ENCODE measurements at places on chromosomes 12 and 14.

DNA sequence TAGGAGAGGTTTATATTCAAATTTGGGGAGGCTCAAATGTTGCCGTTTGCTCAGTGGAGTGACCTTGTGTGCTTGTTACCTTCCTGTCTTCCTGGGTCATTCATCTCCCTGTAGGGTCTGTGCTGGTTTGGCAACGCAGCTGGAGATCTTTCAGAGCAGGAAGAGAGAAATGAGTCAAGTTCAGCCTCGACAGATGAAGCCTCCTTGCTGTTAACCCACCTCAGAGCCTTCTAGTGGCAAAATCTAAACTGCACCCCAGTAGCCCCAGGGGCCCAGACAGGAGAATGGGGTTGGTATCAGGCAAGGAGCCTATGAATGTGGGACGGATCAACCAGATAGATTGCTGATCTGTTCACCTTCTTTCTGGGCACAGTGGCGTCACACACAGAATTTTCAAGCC, 999.3 kb downstream of the VRK1 start:
- no peak for DNase-seq

DNA sequence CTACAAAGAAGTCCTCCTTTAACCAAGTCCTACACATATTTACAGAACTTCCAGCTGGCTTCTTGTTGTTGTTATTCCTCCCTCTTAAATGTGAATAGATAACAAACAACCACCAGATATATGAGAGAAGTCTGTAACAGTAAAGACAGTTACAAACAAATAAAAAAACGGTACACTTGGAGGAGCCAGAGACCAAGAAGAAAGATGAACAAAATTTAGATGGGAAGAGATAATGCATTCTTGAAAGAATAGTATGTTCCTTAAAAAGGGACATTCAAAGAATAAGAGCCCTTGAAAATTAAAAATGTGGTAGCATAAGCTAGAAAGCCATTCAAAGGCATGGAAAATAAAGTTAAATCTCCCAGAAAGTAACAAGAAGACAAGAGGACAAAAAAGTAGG, 25.9 kb downstream of the SLCO1A2 start:
- no peak for DNase-seq

- DNase-seq = no peak
Observed at GRCh38 chr12:25787701-25788100, 170.8 kb upstream of the RASSF8 start.

GRCh38 chr14:97248973-97249372, 451.8 kb downstream of the VRK1 start:
- no peak for DNase-seq

DNA sequence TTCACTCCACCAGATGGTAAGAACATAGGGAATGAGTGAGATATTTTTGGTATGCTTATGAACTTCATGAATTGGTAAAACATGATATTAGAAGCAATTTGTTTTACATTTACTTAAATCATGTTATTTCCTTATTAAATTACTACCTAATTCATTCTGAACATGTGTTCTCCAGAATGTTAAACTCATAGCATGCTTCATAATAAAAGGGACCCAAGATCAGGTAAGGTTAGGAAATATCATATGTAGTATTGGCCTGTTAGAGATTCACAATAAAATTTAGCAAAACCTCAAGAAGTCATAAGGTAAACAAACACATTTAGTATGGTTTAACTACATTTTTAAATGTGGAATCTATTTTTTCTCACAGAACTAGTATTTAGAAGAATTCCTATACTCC, 28.2 kb downstream of the PTPRQ start:
- DNase-seq = no peak

GRCh38 chr12:88856201-88856600, 275.9 kb upstream of the KITLG start:
- DNase-seq = no peak

- no peak for DNase-seq
Observed at GRCh38 chr12:3698218-3698974, 54.5 kb downstream of the CRACR2A start.

GRCh38 chr14:93989939-93990338, 7.2 kb upstream of the CCDC197 start:
- no peak for DNase-seq

DNA sequence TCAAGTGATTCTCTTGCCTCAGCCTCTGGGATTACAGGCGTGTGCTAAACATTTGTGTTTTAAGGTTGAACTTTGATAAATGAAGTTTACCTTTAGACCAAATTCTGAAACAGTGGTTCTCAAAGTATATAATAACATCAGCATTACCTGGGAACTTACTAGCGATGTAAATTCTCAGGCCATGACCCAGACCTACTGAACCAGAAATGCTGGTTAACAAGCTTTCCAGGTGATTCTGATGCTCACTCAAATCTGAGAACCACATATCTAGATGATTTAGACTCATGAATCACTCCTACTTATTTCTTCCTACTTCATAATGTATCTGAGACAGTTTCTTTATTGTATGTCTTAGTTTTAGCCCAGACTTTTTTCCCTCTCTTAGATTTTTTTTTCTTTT, 43.6 kb downstream of the RAD51B start:
- no peak for DNase-seq

DNA sequence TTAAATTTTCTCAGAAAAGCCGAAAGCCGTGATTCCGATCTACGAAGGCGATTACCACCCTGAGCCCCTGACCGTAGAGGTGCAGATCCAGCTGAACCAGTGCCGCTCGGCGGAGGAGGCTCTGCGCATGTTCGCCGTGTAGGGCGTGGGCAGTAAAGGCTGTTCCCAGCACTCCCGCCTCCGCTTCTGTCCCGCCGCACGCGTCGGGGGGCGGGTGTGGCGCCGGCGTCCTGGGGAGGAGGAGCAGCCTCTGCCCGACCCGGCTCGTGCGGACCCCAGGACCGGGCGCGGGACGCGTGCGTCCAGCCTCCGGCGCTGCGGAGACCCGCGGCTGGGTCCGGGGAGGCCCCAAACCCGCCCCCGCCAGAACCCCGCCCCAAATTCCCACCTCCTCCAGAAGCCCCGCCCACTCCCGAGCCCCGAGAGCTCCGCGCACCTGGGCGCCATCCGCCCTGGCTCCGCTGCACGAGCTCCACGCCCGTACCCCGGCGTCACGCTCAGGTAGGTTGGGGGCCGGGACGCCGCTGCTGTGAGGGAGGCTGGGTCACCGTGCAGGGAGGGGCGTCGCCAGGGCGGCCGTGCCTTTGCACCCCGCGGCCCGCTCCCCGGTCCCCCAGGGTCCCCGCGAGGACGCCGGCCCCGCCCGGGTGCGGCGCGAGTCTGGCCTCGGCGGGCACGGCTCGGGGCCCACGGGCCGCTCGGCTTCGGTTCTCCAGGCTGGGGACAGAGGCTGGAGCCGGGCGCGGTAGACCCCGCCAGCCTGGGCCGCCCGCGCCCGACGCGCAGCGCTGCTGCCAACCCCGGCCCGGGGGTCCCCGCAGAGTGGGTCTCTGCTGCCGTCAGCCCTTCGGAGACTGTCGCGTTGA, at the start of gene B3GNT4:
TSS of gene B3GNT4 (plus strand) at position 409 of the 866 bp plus-strand sequence. CDS start 910 bp downstream, outside the sequence.
- peak; percentile 79 for DNase-seq

GRCh38 chr14:21874946-21875345, 201.3 kb upstream of the OR4E1 start:
- no peak for DNase-seq

- no peak for DNase-seq
Observed at GRCh38 chr14:33933386-33933933, 17.4 kb downstream of the EGLN3 start.

- no peak for DNase-seq
Observed at GRCh38 chr14:63343878-63344277, 25.1 kb upstream of the GPHB5 start.

- no peak for DNase-seq
Observed at GRCh38 chr14:90137807-90138206, 76.0 kb downstream of the KCNK13 start.

- no peak for DNase-seq
Observed at GRCh38 chr12:105077435-105077834, 6.8 kb downstream of the ALDH1L2 start.

DNA sequence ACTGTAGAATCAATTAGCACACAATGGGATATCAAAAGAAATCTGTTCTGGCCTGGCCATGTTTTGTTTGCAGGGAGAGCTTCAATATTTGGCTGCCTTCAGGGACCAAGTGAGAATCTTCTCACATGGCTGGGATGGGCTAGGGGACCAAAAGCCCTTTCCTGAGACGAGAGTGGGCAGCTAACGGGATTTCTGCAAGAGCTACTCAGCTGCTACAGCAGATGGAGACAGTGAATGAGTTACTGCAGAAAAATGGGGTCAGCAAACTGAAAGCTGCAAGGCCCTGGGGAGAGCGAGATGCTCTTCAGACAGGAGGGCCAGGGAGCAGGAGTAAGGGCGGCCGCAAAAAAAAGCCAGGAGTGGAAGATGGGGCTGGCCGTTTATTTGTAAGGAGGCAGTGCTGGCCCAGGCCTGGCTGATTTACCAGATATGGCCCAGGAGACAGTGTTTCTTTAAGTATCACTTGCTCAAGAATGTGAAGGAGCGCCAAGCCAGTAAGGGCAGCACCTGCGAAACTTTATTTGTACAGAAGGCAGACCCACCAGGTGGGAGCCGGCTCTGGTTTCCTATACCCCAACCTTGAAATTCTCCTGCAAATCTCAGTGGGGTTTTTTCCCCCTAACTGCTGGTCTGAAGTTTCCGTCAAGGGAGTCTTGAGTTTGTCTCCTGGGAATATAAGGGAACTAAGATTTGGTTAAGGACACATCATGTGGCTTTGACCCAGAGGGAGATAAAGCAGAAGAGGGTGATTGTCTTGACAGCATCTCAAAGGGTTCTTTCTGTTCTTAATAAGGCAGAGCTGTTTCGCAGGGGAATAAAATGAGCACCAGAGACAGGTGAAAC, 57.8 kb downstream of the SSH1 start:
- DNase-seq = no peak

- no peak for DNase-seq
Observed at GRCh38 chr14:51041108-51041531, 53.8 kb downstream of the TRIM9 start.

GRCh38 chr14:72578514-72578913, 315.4 kb downstream of the DPF3 start:
- no peak for DNase-seq

DNA sequence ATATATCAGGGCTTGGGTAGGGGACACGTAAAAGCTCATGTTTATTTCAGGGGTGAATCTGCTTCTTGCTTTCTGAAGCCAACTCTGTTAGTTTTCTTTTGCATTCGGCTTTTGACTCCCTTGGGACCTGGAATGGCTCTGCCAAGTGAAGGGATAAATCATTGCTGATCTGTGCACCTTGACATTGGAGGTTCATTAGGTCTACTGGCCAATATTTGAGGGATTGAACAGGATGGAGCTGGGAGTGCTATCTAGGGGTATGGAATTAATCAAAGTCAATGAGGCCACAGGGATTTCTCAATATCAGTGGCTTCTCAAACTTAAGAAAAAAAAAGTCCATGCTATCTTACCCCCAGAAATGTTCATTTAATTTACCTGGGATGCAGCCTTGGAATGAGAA, 203.5 kb upstream of the RMST start:
- DNase-seq = no peak

- no peak for DNase-seq
Observed at GRCh38 chr12:16685107-16685506, 79.1 kb upstream of the LMO3 start.

- no peak for DNase-seq
Observed at GRCh38 chr14:94388027-94388383, 397 bp downstream of the SERPINA1 start.

DNA sequence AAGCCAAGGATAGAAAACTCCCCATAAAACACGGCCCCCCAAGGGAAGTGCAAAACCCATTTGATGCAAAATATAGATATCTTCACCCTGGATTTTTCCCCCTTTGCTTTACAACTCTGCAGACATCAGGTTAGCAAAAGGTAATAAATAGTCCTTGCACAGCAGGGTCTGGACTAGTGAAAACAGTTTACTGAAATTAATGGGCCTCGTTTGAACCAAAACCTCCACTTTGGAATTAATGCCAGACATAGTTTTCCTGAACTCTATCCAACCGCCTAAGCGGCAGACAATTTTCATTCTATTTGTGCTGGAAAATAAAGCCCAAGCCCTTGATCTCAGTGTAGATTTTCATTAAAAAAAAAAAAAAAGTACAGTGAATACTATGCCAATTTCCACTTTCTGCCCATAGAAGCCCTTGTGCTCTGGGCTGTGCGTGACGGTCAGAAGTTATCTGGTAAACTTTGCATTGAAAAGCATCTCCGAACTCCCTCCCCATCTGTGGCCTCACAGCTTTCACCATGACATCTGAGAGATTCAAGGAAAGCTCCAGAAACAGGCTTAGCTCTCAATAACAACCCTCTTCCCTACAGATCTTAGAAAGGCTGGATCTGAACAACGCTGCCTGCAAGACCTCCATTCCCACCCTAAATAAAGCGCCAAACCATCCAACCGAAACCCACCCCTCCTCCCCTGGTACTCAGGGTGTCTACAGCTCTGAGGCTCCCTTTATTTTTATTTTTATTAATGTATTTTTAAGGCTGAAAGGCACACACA, 11.0 kb upstream of the IRF2BPL start:
- DNase-seq = no peak

GRCh38 chr14:81301813-81302212, 81.1 kb upstream of the GTF2A1 start:
- no peak for DNase-seq

DNA sequence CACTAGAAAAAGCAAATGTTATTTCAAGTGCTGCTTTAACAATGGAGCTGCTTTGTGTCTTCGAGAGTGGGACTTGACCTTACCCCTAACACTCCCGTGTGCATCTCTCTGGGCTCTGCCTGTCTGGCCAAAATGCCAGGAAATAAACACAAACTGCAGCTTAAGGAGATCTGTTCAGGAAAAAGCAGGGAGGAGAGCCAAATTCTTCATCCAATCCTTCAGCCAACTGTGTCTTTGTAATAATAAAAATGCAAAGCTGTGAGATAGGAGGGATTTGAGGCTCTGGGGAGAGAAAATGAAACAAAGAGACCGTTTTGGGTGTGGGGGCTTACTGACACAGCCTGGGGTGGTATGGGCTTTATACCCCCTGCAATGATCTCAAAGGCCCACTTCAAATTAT, 85.8 kb upstream of the WSCD2 start:
- DNase-seq = no peak

DNA sequence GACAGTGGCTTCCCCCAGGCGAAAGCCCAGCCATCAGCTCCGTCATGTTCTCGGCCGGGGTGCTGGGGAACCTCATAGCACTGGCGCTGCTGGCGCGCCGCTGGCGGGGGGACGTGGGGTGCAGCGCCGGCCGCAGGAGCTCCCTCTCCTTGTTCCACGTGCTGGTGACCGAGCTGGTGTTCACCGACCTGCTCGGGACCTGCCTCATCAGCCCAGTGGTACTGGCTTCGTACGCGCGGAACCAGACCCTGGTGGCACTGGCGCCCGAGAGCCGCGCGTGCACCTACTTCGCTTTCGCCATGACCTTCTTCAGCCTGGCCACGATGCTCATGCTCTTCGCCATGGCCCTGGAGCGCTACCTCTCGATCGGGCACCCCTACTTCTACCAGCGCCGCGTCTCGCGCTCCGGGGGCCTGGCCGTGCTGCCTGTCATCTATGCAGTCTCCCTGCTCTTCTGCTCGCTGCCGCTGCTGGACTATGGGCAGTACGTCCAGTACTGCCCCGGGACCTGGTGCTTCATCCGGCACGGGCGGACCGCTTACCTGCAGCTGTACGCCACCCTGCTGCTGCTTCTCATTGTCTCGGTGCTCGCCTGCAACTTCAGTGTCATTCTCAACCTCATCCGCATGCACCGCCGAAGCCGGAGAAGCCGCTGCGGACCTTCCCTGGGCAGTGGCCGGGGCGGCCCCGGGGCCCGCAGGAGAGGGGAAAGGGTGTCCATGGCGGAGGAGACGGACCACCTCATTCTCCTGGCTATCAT, 663 bp downstream of the PTGER2 start:
- peak; percentile 61 for DNase-seq

- no peak for DNase-seq
Observed at GRCh38 chr14:42429401-42429800, 822.7 kb downstream of the LRFN5 start.

- DNase-seq = no peak
Observed at GRCh38 chr12:92445253-92446082, 257.3 kb upstream of the PLEKHG7 start.
